ENCODE measurements at places on chromosomes 3 and 15.

- no peak for DNase-seq
Measured at GRCh38 chr3:38374221-38374620, 27.6 kb downstream of the XYLB start.

DNA sequence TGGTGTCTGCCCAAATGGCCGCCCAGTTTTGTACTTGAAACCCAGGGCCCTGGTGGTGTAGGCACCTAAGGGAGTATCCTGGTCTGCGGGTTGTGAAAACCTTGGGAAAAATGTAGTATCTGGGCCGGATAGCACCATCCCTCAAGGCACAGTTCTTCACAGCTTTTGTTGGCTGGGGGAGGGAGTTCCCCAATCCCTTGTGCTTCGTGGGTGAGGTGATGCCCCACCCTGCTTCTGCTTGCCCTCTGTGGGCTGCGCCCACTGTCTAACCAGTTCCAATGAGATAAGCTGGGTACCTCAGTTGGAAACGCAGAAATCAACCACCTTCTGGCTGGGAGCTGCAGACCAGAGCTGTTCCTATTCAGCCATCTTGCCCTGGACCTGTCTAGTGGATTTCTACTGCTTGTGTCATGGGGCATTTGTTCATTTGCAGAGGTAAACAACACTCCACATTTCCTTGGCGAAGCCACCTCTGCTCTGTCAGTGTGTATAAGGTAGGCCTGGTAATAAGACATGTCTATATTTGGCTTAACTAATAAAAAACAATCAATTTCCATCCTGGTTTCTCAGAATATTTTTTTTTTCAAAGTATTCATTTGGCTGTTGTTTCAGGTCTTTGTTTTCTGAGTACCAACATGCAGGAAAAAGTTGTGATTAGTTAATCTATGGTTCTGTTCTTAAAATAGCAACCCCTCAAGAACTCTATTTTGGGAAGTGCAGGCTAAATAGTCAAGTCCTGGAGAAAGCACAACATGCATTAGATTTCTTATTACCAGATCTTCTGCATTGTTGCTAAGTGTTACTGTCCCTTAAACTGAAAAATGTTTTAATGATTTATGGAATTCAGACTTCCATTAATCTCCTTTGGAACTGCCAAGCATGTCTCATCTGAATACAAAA is 304.3 kb downstream of the ZIC1 start:
- no peak for DNase-seq

GRCh38 chr3:23162934-23163333 is 40.2 kb upstream of the UBE2E2 start:
- no peak for DNase-seq

DNA sequence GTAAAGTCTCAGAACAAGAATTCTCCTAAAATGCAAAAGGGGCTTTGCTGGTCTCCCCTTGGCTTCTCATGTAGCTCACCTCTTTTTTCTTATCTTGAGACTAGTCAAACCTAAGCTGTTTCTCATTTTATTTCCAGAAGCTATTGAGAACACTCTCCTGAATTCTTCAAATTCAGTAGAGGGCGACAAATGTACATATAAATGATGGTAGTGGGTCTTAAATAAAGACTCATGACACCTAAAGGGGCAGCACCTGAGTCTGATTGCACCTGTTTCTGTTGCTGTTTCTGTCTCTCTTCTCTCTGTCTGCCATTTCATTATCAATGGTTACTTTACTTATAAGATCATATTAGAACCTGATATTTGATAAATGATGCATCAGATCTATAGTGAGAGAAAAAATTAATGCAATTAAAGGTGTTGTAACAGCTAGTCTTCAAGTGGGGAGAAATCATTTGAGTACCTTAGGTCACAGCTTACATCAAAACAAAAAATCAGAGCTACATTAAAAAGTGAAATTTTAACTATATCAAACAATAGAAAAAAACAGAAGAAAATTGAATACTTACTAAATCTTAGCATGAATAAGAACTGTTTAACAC is 7.0 kb downstream of the ADIPOQ start:
- peak; percentile 39 for DNase-seq

- DNase-seq: peak; percentile 86
Measured at GRCh38 chr15:50219820-50220219, 37.8 kb downstream of the SLC27A2 start.

DNA sequence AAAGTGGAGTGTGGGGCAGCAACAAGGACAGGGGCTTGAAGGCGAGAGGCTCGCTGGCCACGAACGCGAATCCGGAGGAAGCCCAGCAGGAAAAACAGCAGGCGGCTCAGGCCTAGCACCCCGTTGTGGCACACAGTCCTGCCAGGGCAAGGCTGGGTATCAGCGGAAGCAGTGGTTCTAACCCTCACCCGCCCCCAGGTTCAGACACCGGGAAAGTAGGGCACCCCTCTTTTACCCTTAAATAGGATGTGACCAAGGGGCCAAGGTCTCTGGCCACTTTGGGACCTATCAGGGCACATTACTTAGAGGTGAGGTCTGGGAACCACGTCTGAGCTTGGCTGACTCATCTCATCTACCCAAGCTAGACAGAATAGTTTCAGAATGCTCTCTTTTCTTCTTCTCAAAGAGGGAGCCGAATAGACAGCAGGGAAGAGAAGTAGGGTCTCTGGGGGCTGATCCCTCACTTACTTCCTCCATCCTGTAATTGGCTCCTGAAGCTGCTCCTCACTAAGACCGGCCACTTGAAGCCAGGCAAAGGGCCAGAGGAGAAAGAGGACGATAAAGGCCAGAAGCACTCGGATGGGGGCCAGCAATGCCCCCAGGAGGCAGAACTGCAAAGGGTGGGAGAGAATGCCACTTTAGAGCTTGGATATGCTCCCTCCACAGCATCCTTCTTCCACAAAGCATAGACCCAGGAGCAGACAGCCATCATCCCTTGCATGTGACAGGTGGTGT is 1.7 kb downstream of the LPCAT4 start:
- no peak for DNase-seq

DNA sequence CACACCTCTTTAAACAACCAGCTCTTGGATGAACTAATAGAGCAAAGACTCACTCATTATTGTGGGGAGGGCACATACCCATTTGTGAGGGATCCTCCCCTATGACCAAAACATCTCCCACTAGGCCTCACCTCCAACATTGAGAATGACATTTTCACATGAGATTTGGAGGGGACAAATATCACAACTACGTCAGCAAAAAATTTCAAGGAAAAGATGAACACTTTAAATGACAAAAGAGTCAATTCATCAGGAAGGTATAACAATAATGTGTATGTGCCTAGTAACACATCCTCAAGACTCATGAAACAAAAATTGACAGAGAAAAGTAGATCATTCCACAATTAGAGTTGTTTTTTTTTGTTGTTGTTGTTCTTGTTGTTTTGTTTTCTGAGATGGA is 38.4 kb upstream of the CHD2 start:
- no peak for DNase-seq

GRCh38 chr3:49017971-49018706 is at the start of gene DALRD3:
Gene DALRD3, minus strand, starts transcription at chr3:49018580. Its CDS starts 16 bp downstream, at chr3:49018564.
- peak; percentile 52 for DNase-seq

DNA sequence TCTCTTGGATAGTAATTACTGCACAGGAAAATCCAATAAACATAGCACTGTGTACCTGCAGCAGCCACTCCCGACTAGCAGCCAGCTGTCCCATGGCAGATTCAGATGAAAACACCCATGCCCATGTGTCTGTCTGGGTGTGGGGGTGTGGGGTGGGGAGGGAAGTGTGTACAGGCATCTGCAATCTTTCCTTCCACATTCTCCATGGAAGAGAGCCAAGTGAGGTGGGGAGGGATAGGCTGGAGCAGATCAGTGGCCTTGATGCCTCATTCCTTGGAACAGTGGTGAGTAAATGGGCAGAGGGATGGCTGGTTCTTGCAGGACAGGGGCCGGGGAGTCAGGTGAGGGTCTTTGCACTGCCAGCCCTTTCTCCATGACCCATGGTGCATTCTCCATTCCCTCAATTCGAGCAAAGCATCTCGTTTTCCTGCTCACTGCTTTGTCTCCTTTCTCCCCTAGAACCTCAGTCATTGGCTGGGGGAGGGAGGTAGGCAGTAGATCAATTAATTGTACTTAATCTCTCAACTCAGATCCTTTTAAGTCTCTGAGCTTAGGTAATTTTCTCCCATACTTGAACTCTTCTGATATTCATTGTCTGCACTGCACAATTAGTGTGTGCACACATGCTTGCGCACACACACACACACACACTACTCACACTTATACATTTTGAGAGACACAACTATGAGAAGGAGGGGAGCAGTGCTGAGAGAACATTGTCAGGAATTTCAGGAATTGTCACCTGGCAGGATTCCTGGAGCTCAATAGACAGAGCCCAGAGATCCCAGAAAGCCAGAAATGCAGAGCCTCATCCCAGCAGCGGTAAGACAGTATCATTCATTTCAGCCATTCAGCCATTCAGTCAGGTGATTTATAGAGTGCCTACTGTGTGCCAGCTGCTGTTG is 31.9 kb downstream of the PDIA5 start:
- peak; percentile 74 for DNase-seq

DNA sequence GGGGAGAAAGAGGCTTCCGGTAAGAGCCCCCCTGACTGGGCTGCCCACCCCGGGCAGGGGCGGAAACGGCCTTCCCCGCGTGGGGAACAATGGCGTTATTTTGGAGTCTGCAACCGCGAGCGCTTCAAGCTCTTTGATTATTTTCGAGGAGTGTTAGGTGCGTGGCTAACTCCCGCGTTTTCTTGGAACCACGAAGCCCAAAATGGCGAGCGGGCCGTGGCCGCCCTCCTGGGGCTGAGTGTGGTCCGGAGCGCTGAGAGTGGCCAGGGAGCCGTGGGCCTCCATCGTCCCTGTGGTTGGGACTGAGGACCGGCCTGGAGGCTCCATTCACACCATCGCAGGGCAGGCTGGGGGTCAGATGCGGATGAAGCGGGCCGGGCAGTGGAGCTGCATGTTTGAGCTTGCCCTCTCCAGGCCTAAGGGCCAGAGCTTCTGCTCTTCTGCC is 44.6 kb upstream of the POLG start:
- no peak for DNase-seq

GRCh38 chr15:39181056-39181747 is 399.7 kb upstream of the THBS1 start:
- no peak for DNase-seq

- no peak for DNase-seq
Measured at GRCh38 chr3:178329936-178330335, 206.3 kb upstream of the KCNMB2 start.

- no peak for DNase-seq
Measured at GRCh38 chr3:133521946-133522345, 51.5 kb upstream of the CDV3 start.

GRCh38 chr15:48514103-48514816 is 131.2 kb downstream of the FBN1 start:
- peak; percentile 36 for DNase-seq

GRCh38 chr3:49295489-49296058 is 18.5 kb upstream of the C3orf62 start:
- DNase-seq: peak; percentile 53

DNA sequence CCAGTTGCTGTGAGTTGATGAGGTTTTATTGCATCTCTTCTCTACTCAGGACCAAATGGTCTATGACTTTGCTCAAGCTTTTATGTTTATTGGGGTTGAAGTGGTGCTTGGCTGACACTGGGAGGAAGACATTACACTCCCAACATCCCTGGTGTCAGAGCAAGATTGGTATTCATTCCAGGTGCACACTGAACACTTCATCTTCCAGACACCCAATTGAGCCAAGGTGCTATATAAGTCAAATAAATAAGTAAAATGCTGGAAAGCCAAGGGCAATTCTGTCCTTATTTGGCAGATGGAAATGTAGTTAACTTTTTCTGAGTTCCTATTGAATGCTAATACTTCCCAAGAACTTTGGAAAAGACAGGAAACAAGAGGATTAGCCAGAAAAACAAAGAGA is 53.2 kb upstream of the CDV3 start:
- DNase-seq: no peak

DNA sequence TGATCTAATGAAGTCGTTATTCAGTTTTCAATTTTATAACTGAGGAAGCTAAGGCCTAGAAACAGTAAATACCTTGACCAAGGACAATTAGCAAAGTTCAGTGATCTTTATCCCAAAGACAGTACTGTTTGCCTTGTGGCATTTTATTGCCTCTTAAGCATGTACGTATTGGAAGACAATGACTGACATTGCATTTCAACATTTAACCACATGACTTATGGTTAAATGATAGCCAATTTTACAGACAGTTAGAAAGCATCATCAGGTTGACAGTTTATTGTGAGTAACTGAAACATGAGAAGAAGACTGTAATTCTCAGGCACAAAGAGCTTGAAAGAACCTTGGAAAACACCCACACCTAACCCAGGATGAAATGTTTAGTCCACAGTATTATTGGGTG is 390.8 kb upstream of the ZNF385D start:
- no peak for DNase-seq

DNA sequence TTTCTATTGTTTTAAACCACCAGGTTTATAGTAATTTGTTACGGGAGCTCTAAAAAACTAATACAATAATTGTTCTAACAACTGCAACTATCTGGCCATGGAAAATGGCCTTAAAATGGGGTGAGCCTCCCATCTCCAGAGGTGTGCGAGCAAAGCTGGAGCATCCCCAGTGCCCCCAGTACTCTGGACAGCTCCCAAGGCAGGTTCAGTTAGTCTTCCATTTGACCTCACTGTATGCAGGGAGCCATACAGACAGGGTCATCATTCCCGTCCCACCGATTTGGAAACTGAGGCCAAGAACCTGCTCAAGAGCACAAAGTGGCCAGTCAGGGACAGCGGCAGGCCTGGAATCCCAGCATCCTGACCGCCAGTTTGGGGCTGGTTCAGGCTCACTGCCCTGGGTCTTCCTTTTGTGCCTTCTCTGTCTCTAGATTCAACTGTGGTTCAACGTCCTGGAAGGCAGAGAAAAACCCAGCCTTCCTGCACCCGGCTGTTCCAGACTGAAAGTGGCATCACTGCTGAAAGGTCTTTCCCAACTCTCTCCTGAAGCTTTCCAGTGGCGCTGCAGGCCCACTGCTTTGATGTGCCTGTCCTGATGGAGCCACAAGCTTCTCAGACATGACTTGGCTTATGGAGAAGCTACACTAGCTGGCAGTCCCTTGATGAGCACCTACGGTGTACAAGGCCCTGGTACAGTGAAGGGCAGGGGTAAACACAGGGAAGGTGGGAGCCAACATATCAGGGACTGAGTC is 76.6 kb upstream of the LINGO1 start:
- DNase-seq: no peak

DNA sequence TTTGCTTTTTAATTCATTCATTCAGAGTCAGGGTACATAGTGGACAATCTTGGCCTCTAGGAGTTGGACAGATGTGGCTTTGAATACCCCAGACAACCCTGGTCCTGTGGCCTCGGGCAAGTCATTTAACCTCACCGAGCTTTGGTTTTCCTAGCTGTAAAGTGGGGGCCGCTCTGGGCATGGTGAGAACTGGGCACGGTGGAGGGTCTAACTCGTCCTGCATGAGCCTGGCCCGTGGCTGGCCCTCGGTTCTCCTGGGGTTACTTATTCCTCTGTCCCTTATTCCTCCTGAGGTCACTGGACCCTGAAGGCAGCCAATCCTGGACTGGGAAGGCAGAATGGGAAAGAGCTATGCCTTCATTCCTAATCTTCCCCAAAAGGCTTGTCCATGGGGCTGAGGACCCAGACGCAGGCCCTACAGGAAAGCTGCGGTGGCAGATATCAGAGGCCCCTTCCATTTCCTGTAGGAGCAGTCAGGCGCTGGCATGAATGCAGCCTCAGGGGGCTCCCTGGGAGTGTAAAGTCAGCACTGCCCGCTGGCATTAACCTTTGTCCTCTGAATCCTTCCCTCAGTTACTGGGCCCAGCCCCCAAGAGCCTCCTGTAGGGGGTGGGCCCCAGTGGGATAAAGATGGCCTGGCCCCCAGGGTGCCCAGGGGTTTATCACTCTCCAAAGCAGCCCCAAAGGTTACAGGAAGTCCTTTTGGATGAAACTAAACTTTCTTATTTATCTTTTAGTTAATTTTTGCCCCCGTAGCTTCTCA is 17.9 kb upstream of the SEC13 start:
- no peak for DNase-seq

- peak; percentile 91 for DNase-seq
Measured at GRCh38 chr3:98906230-98906629, 4.7 kb upstream of the DCBLD2 start.

Measured in amniotic epithelial cell (primary cell).